Activated T-helper 1 cell treated with Interleukin-2 at 50 U/mL for 16 hours (primary cell): ENCODE measurements at places on chromosomes 2 and 18.

DNA sequence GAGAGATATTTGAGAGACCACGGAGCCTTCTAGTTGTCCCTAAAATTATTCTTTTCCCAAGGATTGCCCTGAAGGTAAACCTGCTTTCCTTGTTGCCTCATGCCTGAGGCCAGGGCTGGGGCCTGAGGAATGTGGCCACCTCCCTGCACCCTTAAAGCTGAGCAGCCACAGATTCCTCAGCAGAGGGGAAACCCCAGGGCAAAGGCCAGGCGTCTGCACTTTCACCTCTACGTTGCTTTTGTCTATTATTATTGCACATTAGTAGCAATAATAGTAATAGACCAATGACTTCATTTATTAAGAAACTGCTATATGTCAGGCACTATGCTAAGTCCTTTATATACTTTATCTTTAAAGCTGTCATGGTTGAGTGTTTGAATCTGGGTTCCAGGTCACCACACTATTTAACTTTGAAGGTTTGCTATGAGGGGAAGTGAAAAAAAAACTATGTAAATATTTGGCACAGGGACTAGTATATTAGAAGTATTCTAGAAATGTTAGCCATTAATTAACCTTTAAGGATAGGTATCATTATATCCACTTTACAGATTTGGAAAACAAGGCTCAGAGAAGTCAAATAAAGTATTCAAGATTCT is 104.2 kb downstream of the LRRC30 start:
- DNase-seq, result no peak

DNA sequence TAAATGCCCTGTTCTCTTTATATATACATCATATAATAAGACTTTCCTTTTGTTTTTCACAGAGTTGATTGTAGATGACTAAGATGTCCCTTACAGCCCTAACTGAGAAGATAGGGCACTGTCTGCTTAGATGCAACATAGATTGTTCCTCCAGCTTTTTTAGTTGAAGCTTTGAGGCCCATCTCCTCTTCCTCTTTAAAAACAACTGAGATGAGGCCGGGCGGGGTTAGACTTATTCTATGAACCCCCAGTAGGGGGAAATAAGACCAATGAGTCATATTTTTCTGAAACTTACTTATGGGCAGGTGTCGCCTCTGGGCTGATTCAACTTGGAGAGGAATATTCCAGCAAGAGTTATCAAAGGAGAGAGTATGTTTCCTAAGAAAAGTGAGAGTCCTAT is 84.6 kb downstream of the FBXO15 start:
- no peak for DNase-seq

DNA sequence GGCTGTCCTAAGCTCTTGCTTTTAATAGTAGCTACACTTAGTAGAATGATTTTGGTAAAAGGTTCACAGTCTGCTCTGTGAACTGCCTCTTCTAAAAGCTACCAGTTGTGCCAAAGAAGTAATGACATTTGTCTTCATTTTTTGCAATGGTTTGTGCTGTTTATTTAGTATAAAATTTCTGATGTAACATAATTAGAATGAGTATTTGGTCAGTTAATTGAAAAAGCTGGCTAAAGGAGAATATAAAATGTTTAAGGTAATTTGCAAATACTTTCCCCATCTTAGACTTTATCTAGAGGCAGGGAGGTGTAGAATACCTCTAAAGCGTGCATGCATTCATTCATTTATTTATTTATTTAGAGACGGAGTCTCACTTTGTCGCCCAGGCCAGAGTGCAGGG is 71.3 kb downstream of the PHLPP1 start:
- no peak for DNase-seq

DNA sequence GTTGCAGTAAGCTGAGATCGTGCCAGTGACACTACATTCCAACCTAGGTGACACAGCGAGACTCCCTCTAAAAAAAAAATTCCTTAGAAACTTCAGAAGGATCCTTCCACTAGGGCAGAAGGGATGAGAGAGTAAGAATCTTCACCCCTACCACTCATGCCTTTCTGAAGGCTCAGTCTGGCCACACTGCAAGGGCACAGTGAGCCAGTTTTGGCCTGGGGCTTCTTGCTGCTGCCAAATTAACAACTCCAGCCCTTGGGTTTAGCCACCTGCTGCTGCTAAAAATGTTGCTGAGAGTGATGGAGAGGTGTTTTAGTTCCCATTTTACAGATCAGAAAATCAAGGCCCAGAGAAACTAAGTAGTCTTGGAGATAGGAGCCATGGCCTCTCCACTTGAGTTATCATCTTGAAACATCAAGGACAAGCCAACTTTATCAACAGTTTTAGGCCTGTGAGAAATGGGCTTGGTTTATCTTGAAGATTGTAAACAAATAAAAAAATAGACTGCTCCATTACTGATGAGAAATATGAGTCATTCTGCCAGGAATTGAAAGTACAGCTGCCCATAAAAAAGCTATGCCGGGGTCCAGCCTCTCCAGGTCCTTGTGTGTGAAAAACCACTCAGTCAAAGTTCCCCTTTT is 31.9 kb upstream of the CASP8 start:
- no peak for DNase-seq

- no peak for DNase-seq
These were observed 137.4 kb downstream of the CABLES1 start for GRCh38 chr18:23272498-23273232.

- no peak for DNase-seq
These were observed 4.8 kb upstream of the CELF4 start for GRCh38 chr18:37570336-37570930.

DNA sequence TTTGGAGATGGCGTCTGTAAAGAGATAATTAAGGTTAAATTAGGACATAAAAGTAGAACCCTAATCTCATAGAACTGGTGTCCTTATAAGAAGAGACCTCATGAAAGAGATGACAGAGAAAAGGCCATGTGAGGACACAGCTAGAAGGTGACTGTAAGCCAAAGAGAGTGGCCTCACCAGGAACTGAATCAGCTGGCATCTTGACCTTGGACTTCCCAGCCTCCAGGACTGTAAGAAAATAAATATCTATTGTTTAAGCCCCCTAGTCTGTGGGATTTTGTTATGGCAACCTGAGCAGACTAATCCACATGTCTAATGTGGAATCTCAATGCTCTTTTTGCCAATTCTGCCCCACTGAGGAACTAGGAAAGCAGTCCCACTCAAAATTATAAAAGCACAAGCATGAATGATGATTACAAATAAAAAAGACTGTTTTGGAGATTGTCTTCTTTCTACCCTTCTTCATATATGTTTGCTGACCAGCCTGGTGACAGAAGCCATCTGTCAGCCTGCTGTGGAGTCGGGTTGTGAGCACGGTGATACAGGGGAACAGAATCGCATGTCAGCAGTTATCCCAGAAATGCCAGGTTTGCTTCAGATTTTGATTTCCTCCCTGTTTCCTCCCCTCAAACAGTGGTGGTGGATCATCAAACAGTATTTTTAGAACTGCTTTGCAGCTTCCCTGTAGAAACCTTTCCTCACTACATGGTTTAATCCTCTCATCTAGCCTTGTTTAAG is 54.2 kb downstream of the INPP4A start:
- no peak for DNase-seq

GRCh38 chr2:68023904-68024303 is 38.9 kb downstream of the C1D start:
- DNase-seq, result no peak

DNA sequence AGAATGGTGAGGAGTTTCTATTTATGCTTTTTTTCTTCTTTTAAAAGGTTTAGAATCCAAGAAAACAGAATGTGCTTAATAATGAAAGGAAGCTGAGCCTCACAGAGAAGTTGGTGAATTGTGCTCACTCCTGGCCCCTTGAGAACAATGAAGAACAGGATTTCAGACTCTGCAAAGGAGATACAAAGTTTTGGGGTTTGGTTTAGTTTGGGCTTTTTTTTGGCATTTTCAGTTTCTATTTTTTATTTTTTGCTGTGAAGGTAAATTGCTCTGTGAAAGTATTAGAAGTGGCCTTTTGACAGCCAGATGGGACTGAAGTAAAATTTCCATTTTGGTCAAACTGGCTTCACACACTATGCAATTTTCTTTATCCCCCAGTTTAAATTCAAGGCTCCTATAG is 247.3 kb upstream of the GYPC start:
- no peak for DNase-seq

DNA sequence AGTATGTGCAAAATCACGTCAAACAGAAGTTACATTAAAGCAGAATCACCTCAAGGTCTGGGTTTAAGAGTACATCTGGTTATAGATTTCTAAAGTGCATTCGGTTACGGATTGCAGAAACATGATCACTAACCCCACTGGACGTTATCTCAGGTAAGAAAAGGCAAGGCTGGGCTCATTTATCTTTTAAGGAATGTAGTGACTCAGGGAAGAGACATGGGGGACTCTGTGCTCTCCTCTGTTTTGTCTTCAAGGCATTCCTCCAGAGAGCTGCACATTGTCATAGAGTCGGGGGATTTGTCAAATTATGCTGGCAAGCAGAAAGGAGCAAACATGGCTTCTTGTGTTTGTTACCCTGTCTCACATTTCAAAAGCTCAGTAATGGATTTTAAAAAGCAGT is 14.3 kb downstream of the WDSUB1 start:
- DNase-seq, result no peak

- no peak for DNase-seq
These were observed 40.6 kb upstream of the TMEM247 start for GRCh38 chr2:46438794-46439193.

DNA sequence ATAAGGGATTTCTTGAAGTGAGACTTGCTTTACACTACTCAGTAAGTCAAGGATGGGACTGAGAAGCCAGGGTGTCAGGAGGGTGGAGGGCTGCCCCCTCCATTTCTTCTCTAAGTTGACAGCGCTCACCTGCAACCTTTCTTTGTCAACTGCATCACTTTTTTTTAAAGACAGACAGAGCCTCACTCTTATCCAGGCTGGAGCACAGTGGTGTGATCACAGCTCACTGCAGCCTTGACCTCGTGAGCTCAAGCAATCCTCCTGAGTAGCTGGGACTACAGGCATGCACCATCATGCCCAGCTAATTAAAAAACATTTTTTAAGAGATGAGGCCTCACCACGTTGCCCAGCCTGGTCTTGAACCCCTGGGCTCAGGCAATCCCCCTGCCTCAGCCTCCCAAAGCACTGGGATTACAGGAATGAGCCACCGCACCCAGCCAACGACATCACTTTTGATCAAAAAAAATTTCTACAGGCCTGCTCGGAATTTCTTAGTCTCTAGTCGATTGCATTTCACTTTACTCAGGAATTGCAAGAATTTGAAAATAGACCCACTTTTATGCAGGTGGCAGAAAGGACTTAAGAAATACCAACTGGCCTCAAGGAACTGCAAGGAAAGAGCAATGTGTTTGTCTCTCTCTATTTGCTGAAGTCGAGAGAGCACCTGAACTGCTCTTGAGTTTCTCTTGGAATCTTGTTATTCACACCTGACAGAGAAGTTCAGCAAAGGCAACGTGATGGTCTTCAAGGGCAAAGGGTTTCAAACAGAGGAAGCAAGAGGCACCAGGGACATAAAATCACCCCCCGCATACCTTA is 101.4 kb downstream of the MYOM1 start:
- no peak for DNase-seq

GRCh38 chr2:189045836-189046235 is 71.7 kb downstream of the COL3A1 start:
- no peak for DNase-seq

GRCh38 chr2:238338710-238339394 is 18.5 kb downstream of the TRAF3IP1 start:
- no peak for DNase-seq

GRCh38 chr18:54203914-54204313 is 20.6 kb downstream of the MBD2 start:
- DNase-seq, result no peak

DNA sequence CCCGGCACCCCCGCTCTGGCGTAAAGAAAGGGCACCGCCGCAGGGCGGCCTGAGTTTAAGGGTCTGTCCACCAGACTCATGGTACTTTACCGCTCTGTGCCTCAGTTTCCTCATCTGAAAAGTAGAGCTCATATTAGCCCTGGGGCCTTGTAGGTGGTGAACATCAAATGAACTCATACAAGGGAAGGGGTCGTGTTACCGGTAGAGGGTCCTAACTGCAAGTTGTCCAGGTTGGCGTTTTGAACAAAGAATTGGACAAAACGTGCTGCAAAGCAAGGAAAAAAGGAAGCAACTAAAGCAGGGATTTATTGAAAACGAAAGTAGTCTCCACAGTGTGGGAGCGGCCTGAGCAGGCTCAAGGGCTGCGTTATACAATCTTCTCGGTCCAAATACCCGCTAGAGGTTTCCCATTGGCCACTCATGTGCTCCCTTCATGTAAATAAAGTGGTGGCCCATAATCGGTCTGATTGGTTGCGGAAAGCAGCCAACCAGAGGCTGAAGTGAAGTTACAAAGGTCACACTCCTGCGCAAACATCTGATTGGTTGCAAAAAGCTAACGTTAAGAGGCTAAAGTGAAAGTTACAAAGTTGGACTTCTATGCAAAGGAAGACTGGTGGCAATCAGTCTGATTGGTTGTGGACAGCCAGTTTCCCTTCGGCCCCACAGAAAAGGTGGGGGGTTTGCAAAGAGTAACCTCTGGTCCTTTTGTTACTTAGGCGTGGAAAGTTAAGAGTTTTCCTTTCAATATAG is 80.7 kb upstream of the LDLRAD4 start:
- peak; percentile 36 for DNase-seq

DNA sequence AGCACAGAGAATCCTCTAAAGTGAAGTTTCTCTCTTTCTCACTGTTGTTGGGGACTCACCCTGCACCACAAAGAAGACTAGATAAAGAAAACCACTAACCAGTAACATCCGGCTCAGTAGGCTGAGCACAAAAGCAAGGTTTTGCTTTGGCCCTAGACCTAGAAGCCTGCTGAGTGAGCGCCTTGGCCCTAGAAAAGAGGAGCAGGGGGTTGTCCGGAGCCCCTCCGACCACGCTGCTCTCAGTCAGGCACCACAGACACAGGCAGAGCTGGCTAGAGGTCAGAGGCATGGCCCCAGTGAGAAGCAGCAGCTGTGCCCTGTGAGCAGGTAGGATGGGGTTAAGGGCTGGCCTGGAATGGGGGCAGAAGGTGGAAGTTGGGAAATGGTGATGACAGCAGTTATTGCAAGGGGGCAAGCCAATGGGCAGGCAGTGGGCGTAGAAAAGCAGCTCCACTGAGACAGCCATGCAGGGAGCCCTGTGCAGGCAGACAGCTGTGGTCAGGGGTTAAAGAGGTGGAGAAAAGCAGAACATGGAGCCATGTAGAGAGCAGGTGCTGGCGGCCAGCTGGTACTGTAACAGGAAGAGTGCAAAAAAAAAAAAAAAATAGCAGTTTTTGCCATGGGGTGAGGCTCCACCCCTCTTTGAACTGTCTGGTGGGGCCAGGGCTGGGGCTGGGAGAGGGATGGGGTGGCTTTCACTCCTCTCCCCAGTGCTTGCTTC is 36.9 kb upstream of the SLC14A1 start:
- DNase-seq, result peak; percentile 22

DNA sequence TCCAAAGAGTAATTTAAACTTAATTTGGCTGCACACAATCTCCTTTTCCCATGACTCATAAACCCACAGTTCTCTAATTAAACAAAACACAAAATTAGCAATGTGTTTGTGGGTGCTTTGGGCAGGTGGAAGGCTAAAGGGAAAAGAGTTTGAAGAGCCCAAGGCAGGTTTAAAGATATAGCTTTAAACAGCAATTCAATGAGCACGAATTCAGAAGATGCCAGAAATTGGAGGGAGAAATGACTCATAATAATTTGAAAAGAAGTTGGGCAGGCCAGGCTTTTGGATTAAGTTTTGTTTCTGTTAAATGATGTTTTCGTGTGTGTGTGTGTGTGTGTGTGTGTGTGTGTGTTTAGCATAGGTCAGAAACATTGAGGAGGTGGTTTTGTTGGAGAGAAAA is 594.8 kb upstream of the ZEB2 start:
- DNase-seq, result no peak
